COLO829 (cell line): ENCODE measurements at places on chromosomes 13 and 19.

- no peak for DNase-seq
Observed at GRCh38 chr19:47418692-47419029, 666 bp downstream of the MEIS3 start.

DNA sequence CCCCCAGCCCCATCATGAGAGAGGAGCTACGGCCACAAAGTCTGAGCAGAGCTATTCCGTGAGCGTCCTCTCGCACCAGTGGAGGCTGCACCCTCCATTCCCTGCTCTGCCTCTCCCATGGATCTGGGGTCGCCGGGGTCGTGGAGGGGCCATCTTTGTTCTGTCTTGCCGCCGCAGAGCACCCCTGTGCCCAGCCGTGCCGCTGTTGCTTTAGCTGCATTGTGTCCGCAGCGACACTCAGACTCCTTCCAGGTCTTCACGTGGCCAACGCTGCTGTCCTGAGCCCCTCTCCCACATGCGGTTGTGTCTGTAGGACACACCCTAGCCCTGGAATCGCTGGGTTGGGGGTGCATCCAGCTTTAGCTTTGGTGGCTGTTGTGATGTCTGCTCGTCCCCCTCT, 15.8 kb downstream of the YIPF2 start:
- DNase-seq: no peak

GRCh38 chr13:108322206-108322824, 52.8 kb downstream of the TNFSF13B start:
- DNase-seq: peak; percentile 54

DNA sequence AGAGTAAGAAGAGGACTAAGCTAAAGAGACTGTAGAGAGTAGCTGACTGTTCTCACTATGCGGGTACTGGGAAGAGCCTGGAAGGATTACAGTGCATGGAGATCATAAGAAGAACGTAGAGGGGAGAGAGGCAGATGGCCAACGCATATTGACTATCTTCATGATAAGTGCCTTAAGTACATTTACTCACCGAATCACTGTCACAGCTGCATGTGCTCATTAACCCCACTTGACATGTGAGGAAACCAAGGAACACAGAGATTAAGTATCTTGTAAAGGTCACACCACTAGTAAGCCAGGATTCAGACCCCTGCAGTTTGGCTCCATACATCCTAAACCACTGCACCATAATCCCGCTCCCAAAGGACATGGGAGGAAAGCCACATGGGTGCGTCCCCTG, 34.1 kb downstream of the SMAD9 start:
- DNase-seq: no peak

GRCh38 chr13:108315273-108315672, 45.8 kb downstream of the TNFSF13B start:
- DNase-seq: no peak

- peak; percentile 42 for DNase-seq
Observed at GRCh38 chr19:33368074-33368864, 5.2 kb upstream of the CEBPG start.

DNA sequence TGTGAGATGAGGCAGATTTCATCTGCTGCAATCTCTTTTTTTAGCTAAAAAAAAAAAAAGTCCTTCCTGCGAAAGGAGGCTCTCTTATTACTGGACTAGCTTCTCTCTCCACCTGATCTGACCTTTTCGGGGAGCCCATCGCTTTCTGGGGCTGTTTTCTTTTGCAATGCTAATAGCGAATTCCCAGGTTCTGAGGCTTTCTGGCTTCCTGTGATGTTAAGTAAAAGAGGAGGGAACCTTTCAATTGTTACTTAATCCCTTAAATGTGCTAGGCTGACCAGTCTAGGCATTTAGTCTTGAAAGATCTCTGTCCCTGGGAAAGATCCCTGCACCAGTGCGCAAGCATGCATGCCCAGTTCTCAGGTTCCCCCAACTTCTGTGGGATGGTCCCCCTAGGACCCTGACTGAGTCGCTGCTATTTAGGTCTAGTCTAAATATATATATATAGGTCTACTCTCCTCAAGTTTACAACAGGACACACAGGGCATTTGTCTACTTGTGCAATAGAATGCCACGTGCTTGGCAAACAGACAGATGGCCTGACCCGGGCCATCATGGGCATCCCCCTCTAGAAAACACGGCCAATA, 224.7 kb downstream of the ZNF536 start:
- DNase-seq: no peak

DNA sequence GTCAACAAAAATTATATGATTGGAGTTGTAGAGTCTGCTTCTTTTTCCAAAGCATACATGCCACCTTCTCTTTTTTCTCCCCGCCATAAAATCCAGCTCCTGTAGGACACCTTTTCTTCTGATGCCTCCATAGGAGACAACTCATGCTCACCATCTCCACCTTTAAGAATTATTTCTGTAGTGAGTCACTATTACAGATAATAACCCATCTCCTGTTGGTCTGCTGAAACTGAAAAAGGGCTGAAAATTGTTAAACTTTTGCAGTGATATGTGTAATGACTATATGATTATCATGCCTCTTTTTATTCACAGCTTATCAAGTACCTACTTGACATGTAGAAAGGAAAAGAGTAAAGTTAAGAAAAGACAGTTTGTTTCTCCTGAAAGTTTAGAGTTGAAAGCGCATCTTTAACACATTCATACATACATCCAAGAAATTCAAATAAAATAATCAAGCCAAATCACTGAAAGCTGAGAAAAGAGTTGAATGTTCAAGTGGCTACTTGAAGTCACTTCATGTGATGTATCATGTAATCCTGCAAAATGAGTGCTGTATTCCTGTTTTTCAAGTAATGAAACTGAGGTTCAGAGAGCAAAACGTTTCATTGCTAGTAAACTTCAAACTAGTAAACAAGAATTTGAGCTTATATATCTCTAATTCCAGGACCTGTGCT, 35.5 kb upstream of the LPAR6 start:
- no peak for DNase-seq

GRCh38 chr19:37930416-37930815, 23.4 kb downstream of the SIPA1L3 start:
- DNase-seq: no peak

GRCh38 chr19:51016798-51017683, 2.5 kb downstream of the KLK10 start:
- peak; percentile 41 for DNase-seq

- DNase-seq: no peak
Observed at GRCh38 chr13:98746968-98747367, 5.5 kb downstream of the SLC15A1 start.

- no peak for DNase-seq
Observed at GRCh38 chr19:5624018-5624663, 1.3 kb downstream of the SAFB start.

GRCh38 chr13:29878101-29878500, 27.7 kb upstream of the UBL3 start:
- DNase-seq: no peak

DNA sequence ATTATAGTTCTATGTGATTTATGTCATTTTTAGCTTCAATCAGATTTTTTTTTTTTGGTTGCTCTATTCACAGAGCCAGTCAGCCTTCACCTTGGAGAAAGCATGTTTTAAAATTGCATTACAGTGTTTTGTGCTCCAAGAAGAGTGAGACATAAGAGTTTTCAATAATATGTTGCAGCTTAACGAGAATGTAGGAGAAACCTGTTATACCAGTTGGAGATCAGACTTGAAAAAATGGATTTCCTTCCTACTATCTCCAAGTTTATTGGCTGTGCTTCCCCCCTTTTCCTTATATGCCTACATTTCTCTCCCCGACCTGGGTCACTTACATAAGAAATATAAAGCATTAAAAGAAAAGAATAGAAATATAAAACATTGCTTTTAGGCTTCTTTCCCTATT, 123.9 kb upstream of the ARGLU1 start:
- DNase-seq: no peak

DNA sequence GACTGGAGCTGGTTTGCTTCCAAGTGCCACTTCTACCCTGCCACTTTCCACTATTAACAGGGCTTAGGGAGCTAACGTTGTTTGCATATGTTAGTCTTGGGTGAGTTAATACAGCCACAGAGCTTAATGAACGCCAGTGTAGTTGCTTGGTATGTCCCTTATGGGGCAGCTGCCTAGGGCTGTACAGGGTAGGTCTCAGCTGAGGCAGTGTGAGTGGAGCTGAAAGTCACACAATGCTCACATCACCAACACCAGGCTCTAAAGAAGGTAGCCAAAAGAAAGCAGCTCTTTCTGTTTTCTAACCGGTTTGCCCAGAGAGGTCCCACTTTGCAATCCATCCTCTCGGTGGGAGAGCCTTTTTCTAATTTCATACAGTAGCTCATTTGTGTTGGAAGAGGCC, 186.2 kb downstream of the RGCC start:
- DNase-seq: no peak

DNA sequence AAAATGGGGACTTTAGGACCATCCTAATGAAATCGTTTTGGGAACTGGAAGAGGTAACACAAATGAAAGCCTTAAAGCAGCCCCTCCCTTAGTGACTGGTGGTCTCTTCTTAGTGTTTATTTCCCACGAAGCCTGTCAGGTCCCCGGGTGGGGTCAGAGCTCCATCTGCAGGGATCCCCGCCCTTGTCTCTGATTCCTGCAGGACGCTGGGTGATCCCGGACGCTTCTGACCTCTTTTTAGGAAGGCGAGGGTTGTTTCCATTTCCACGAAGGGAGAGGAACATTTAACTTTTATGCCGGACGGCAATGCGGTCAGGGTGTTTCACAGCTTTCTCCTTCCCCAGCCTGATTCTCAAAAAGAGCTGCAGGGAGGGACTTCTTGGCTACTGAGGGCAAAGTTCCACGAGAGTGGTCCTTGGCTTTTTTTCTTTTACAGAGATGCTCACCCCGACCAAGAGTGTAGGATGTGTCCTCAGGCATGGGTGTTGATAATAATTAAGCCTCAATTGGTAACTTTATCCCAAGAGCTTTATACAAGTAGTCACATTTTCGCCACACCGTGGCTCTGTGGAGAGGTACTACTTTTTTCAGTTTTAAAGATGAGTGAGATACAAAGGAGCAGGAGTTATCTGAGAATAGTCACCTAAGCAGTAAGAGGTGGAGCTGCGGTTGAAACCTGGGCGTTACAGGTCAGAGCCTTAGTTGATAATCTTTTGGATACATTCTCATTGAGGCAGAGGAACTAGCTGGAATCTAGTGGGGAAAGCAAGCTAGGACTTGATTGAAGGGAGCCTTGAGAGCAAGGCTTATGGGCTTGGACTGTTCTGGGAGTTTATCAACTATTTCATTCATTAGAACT, 813 bp downstream of the ZNF284 start:
- DNase-seq: peak; percentile 3

DNA sequence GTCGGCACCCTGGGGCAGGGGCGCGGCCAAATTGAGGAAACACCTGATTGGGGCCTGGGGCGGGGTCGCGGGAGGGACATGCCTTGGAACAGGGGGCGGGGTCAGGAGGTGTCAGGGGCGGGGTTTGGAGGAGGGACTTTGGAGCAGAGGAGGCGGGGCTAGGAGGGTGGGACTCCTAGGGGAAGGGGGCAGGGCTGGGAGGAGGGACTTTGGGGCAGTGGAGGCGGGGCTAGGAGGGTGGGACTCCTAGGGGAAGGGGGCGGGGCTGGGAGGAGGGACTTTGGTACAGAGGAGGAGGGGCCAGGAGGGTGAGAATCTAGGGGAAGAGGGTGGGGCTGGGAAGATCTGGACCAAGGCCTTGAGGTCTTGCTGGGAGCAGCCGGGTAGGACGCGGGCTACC, 21.9 kb downstream of the GRIN2D start:
- peak; percentile 48 for DNase-seq

GRCh38 chr19:41328157-41328841, 18.3 kb downstream of the CCDC97 start:
- DNase-seq: no peak

DNA sequence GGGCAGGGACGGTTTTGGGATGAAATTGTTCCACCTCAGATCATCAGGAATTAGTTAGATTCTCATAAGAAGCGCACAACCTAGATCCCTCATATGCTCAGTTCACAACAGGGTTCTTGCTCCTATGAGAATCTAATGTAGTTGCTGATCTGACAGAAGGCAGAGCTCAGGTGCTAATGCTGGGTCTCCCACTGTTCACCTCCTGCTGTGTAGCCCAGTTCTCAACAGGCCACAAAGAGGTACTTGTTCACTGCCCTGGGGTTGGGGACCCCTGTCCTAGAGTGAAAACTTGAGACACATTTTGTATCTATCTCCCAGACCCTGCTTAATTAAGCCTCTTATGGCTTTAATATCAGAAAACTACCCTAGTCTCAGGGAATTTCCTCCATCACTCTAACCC, 966.0 kb downstream of the PCDH17 start:
- no peak for DNase-seq

GRCh38 chr13:43665388-43665787, 121.4 kb downstream of the ENOX1 start:
- no peak for DNase-seq

DNA sequence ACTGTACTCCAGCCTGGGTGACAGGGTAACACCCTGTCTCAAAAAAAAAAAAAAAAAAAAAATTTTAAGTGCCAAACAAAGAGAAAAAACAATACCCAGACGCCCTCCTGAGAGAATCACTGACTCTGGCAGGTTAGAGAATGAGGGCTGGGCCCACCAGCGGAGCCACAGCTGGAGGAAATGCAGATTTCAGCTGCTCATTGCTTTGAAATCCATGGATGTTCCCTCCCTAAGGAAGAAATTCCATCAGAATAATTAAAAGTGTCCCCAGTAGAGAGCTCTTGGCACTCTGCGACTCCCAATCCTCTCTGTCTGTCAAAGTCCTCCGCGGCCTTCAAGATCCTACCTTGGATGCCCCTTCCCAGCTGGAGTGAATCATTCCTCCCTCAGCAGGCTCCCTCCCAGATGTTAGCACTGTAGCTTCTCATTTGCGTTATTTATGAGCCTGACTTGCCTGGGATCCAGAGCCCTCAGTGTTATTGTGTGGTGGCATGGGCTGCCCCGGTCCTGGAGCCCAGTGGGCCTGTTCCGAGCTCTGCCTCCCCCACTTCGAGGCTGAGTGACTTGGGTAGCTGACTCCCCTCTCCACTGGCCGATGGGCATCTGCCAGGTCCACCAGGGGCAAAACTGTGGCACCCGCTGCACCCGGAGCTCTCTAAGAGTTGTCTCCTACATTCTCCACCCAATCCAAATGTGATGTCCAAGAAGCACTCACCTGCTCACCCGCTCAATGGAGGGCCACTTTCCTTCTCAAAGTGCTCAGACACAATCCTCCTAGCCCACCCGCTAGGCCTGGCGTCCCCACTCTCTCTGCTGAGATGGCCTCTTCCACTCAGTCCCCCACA, 47.0 kb downstream of the SERP2 start:
- DNase-seq: no peak

- no peak for DNase-seq
Observed at GRCh38 chr13:19185086-19185864, 3.7 kb upstream of the TUBA3C start.

- DNase-seq: no peak
Observed at GRCh38 chr19:4904481-4904880, 1.8 kb upstream of the ARRDC5 start.

- DNase-seq: no peak
Observed at GRCh38 chr13:98707281-98707999, 45.0 kb downstream of the SLC15A1 start.

GRCh38 chr13:23806874-23807526, 82.2 kb downstream of the MIPEP start:
- DNase-seq: no peak

GRCh38 chr19:48413879-48414587, 20.6 kb downstream of the GRIN2D start:
- DNase-seq: no peak

- no peak for DNase-seq
Observed at GRCh38 chr13:37486171-37486681, 112.3 kb downstream of the POSTN start.
